ENCODE measurements at places on chromosomes 16 and 17.
A peak's percentile ranks its signal among the peaks of the same experiment; 100 is the strongest.

DNA sequence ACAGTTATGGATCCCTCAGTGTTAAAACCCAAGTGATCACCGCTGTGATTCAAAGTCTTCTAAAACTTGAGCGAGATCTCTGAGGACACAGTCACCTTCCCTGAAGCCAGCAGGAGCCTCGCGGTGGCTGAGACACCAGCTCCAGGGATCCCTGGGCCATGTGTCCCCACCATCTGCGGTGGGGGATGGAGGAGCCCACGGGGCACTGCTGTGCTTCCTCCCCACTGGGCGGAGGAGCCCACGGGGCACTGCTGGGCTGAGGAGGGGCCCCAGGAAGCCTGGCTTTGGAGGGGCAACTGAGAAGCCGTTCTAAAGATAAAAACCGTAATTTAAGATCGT, 65.7 kb upstream of the METRNL start:
- DNase-seq, result no peak
- H3K36me3 ChIP-seq, result no peaks in the 10 kb centered on the region
- no peaks in the 10 kb centered on the region for H3K27me3 ChIP-seq
- no peaks in the 10 kb centered on the region for H3K4me1 ChIP-seq
- no peak overlapping the region for H3K4me3 ChIP-seq

GRCh38 chr17:50274142-50274896, at the start of gene TMEM92:
Gene TMEM92 (plus strand): TSS chr17:50274466. CDS start chr17:50274502, 36 bp downstream.
- peak within 1 kb of the TSS; percentile 15 for H3K27ac ChIP-seq
- H3K27me3 ChIP-seq, result peaks cover 8% of the 10 kb centered on the region
- H3K4me3 ChIP-seq, result no peak within 1 kb of the TSS
- peak; percentile 60 for DNase-seq
- H3K36me3 ChIP-seq, result no peaks in the 10 kb centered on the region
- no peaks in the 10 kb centered on the region for H3K4me1 ChIP-seq

- peaks cover 18% of the 10 kb centered on the region for H3K36me3 ChIP-seq
- no peak for DNase-seq
- no peak overlapping the region for H3K27ac ChIP-seq
Measured at GRCh38 chr16:75415169-75415905, 18.0 kb downstream of the CFDP1 start.

GRCh38 chr17:79135628-79136405, 61.2 kb downstream of the ENGASE start:
- DNase-seq, result no peak
- H3K4me1 ChIP-seq, result no peaks in the 10 kb centered on the region
- no peaks in the 10 kb centered on the region for H3K36me3 ChIP-seq
- H3K27me3 ChIP-seq, result peaks cover 4% of the 10 kb centered on the region
- H3K27ac ChIP-seq, result no peak overlapping the region

GRCh38 chr17:80892019-80892855, 99.4 kb upstream of the CHMP6 start:
- no peaks in the 10 kb centered on the region for H3K27me3 ChIP-seq
- H3K4me3 ChIP-seq, result no peak overlapping the region
- no peak for DNase-seq
- peak overlapping the region; percentile 30 for H3K27ac ChIP-seq

DNA sequence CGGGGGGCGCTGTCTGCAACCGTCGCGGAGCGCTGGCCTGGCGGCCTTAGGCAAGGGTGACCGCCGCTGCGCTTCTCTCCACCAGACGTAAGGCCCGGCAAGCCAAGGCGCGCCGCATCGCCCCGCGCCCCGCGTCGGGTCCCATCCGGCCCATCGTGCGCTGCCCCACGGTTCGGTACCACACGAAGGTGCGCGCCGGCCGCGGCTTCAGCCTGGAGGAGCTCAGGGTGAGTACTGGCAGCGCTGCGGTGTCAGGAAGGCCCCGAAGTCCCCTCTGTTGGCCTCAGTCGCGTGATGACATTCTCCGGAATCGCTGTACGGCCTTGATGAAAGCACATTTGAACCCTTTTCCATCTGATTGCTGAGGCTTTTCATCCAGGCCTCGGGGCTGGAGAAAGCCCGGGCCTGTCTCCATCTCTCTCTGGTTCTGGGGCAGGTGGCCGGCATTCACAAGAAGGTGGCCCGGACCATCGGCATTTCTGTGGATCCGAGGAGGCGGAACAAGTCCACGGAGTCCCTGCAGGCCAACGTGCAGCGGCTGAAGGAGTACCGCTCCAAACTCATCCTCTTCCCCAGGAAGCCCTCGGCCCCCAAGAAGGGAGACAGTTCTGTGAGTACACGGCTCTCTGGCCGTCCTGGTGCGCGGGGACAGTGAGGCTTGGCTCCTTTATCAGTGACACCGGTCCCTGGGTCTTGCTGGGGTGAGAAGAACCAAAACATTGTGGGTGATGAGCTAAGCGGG, 831 bp downstream of the RPL13 start:
- no peak for DNase-seq
- peak overlapping the region; percentile 97 for H3K27ac ChIP-seq
- peak overlapping the region; percentile 76 for H3K4me3 ChIP-seq
- no peaks in the 10 kb centered on the region for H3K27me3 ChIP-seq
- H3K36me3 ChIP-seq, result no peaks in the 10 kb centered on the region

DNA sequence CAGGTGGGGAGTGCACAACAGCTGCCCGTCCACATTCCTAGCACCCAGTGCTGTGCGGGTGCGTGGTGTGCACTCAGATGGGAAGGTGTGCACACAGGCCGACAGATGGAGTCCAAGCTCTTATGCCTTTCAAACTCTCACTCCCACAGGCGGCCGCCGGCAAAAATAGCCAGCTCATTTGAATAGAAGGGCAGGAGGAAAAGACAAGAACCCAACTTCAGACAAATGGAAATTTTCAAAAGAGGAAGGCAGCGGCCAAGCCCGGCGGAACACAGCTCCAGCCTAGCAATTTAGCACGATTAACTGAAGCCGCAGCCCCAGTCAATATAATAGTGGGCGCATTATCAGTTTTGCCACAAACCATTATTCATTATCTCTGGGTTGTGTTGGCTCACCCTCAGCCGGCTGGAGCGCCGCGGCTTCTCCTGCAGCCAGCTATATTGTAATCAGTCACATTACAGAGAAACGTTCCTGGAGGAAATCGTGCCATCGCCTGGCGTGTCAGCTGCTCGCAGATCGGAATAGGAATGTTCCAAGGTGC, 103.9 kb upstream of the SEC14L1 start:
- no peak overlapping the region for H3K27ac ChIP-seq
- no peak overlapping the region for H3K4me3 ChIP-seq

- H3K27me3 ChIP-seq, result no peaks in the 10 kb centered on the region
- no peak overlapping the region for H3K4me3 ChIP-seq
- no peak overlapping the region for H3K27ac ChIP-seq
- no peak for DNase-seq
Measured at GRCh38 chr16:10932959-10933710, 9.1 kb downstream of the DEXI start.

DNA sequence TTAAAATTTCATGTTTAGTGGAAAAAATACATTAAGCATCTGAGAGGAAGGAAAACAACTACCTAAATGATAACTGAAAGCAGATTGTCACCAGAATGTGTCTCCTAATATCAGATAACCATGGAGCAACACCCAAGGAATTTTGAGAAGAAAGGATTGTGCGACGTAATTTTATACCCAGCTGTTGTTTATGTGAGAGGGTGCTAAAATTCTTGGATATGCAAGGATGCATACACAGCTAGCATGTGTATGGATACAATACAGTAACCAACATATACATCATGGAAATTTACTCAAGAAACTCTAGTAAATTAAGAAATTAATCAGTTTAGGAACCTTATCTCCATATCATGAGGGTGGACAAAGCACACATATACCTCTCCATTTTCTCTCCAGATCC, 290.9 kb downstream of the HS3ST3A1 start:
- no peaks in the 10 kb centered on the region for H3K36me3 ChIP-seq
- no peaks in the 10 kb centered on the region for H3K4me1 ChIP-seq
- no peaks in the 10 kb centered on the region for H3K27me3 ChIP-seq
- DNase-seq, result no peak
- no peak overlapping the region for H3K4me3 ChIP-seq
- H3K27ac ChIP-seq, result no peak overlapping the region

GRCh38 chr16:50139580-50139979, 13.5 kb upstream of the TENT4B start:
- H3K36me3 ChIP-seq, result no peaks in the 10 kb centered on the region
- no peak overlapping the region for H3K27ac ChIP-seq
- no peaks in the 10 kb centered on the region for H3K4me1 ChIP-seq

DNA sequence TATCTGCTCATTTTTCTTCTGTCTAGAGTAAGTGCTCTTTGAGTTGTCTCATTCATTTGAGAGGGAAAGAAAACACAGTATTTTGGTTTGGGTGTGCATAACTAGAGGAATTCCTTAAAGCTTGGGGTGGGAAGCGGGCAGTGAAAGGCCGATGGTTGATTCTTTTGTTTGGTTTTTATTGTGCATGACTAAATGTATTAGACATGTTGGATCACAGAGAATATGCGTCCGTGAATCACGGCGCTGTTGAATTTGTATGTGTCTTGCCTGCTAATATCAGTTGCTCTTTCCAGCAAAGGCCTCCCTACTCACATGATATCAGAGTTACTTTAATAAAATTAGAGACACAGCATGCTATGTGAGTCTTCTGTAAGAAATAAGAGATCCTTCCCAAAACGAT, 180.0 kb downstream of the CHD9NB start:
- no peak for DNase-seq
- no peaks in the 10 kb centered on the region for H3K4me1 ChIP-seq
- H3K36me3 ChIP-seq, result no peaks in the 10 kb centered on the region

GRCh38 chr16:68086336-68086841, 1.2 kb downstream of the NFATC3 start:
- no peak for DNase-seq
- H3K4me3 ChIP-seq, result peak overlapping the region; percentile 89
- H3K27ac ChIP-seq, result peak overlapping the region; percentile 6

DNA sequence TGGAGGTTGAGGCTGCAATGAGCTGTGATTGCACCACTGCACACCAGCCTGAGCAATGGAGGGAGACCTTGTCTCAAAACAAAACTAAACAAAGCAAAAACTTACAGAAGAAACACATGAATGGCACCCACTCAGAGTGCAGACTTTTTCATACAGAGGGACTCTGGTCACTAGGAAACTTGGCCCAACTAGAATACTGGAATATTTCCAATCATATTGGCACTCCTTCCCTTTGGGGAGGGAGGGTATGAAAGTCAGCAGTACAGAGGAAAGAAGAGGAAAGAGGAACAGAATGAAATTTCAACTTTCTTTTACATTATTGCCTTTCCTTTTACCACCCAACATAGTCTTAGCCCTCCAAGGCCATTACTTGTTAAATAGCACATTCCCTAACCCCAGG, 28.2 kb downstream of the CMTR2 start:
- no peak overlapping the region for H3K4me3 ChIP-seq
- H3K36me3 ChIP-seq, result no peaks in the 10 kb centered on the region
- H3K4me1 ChIP-seq, result no peaks in the 10 kb centered on the region
- H3K27ac ChIP-seq, result no peak overlapping the region
- no peaks in the 10 kb centered on the region for H3K27me3 ChIP-seq

DNA sequence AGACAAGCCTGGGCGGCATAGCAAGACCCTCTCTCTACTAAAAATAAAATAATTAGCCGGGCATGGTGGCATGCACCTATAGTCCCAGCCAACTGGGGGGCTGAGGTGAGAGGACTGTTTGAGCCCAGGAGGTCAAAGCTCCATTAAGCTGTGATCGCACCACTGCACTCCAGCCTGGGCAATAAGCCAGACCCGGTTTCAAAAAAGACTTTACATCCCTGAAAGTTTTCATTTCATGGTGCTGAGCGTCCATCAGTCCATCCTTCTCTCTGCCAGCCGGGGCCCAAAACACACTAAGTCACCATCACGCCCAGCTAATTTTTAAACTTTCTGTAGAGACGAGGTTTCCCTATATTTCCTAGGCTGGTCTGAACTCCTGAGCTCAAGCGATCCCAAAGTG, 10.6 kb downstream of the RAB40B start:
- H3K4me3 ChIP-seq, result no peak overlapping the region
- H3K4me1 ChIP-seq, result peaks cover 4% of the 10 kb centered on the region
- DNase-seq, result no peak
- H3K36me3 ChIP-seq, result no peaks in the 10 kb centered on the region
- no peaks in the 10 kb centered on the region for H3K27me3 ChIP-seq

DNA sequence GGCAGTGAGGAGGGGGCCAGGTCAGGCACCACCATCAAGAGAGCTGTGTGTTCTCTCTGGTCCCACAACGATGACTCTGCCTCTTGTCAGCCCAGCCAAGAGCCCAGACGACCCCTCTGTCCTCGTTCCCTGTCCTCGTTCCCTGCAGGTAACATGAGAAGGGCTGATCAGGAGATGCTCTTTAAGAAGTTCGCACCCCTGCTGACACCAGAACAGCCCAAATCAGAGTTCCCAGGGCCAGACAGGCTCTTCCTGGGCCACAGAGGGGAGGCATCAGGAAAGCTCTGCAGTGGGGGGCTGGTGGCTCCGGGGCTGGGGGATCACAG, 13.5 kb upstream of the DNAI2 start:
- no peak overlapping the region for H3K27ac ChIP-seq
- no peak overlapping the region for H3K4me3 ChIP-seq
- no peak for DNase-seq
- no peaks in the 10 kb centered on the region for H3K27me3 ChIP-seq

All from pancreas (tissue), 10 donors.